ENCODE measurements at places on chromosomes 16 and 17.
A peak's percentile ranks its signal among the peaks of the same experiment; 100 is the strongest.

GRCh38 chr16:87678618-87679017, 76.3 kb downstream of the JPH3 start:
- no peak for DNase-seq

DNA sequence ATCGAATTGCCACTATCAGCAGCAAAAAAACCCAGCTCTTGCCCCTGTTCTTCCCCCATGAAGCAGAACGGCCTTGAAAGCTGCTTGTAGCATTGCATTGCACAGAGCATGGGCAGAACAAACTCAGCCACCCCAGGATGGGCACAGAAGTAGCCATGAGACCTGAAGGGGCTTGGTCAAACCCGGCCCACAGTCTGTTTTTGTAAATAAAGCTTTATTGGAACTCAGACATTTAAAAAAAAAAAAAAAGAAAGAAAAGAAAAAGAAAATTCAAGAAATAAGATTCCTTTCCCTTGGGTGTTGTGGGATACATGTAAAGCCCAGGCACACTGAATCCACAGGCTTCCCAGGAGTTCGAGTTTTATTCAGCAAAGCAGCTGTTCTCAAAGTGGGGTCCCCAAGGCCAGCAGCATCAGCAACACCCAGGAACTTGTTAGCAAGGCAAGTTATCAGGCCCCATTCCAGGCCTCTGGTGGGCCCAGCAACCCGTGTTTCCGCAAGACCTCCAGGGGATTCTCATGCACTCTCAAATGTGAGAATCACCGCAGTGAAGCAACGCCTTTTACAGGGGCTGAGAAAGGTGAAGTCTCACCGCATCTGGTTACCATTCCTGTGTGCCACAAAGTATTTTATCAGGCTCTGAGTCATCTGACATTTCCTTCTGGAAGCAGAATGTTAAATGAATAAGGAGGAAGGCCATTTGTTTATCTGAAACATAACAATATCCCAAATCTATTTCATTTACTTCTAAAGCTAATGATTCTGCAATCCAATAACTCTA, 108.2 kb downstream of the SLC39A11 start:
- DNase-seq, result peak; percentile 30

DNA sequence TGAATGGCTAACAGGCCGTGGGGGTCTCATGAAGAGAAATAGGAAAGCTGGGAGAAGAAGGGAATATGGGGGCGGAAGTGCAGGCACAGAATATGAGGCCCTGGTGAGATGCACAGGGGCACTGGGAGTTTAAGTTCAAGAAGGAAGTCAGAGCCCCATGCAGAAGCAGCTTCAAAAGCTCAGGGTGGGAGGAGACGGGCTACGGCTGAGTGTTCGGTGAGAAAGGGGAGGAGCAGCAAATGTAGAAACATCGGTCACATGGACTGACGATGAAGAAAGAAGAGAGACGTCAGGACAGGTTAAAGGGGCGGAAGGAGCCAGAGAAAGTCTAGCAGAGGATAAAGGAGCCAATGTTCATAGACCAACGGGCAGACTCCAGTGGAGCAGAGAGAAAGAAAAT, 204.5 kb upstream of the ZFHX3 start:
- no peak for DNase-seq

GRCh38 chr17:20805751-20806150, 226.2 kb downstream of the CDRT15L2 start:
- DNase-seq, result no peak

DNA sequence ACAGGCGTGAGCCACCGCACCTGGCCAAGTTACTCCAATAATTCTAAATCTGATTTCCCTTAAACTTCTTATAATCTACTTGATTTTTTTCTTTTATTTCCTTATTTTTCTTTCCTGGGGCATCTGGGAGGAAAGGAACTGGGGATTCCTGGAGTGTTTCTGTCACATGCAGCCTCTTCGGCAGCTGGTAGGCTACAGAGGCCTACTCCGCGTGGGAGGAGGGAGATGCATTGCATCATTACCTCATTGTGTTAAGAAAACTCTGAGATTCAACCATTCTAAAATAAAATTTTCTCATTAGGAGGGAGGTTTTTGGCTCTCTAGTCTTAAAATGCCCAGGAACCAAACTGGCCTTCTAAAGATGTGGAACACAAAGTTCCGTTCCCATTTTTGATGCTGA, 64.0 kb downstream of the SOX9 start:
- DNase-seq, result no peak

GRCh38 chr17:28716740-28717577, 709 bp downstream of the RAB34 start:
- DNase-seq, result no peak

DNA sequence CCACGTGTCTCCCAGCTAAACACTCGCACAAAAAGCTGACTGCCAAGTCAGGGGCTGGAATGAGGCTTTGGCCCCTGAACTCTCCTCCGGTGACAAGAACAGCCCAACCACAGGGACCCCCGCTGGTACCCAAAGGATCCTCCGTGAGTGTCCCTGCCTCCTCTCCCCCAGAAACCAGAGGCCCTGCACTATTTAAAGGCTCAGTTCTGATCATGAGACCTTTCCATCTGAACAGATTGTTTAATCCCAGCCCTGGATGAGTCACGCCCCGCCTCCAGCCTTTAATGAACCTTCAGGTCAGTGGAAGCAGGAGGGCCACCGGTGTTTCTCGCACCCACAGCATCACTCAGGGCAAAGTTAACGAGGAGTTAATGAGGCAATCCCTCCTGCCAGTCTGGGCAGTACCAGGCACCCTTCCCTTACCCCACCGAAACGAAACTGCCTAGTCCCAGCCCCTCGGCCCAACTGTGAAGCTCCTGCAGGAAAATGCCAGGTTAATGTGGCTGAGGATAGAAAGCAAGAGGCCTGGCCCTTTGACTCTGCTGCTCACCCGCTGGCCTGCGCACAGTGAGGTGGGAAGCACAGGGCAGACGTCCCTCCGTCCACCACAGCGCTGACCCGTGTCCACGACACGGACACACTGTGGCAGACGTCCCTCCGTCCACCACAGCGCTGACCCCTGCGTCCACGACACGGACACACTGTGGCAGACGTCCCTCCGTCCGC, 32.4 kb downstream of the TIMM22 start:
- no peak for DNase-seq

- DNase-seq, result no peak
Observed at GRCh38 chr17:15397620-15398019, 56.2 kb upstream of the TEKT3 start.

DNA sequence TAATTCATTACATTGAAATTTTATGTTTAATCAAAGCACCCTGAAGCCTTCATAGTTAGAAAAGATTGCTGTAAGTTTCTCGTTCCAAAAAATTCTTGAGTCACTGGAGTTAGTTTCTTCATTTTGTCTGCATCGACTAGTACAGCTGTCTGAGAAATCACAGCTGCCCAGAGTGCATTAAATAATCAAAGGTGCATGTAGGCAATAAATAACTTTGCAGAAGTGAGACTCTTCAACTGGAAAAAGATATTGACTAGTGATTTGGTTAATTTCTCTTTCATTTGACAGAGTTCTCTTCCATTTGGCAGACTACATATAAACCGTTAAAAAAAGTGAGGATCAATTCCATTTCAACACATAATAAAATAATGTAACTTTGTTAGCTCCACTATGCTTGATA, 234.0 kb downstream of the CNTNAP4 start:
- DNase-seq, result no peak

DNA sequence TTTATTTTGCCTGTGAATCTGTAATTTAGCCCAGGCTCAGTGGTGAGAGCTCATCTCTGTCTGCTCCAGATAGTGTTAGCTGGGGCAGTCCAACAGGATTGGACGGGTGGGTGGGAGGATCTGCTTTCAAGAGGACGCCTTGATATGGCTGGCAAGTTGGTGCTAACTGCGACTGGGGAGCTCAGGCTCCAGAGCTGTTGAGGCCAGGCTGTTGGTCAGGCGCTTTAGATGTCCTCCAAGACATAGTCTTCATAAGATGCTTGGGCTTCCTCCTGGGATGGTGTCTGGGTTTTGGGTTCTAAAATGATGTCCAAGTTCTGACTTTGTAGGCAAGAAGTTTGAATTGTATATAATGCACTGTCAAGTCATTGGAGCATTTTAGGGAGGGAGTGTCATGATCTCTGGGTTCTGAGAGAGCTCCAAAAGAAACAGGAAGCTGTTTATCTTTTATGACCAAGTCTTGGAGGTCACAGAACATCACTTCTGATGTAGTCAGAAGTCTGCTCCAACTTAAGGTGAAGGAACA, 12.8 kb upstream of the PCTP start:
- DNase-seq, result no peak

- DNase-seq, result no peak
Observed at GRCh38 chr17:78107976-78108725, 20.4 kb downstream of the TMC6 start.

GRCh38 chr16:5918567-5919130, 821.1 kb upstream of the EEF2KMT start:
- DNase-seq, result no peak

GRCh38 chr16:70685061-70685937, 554 bp downstream of the MTSS2 start:
- no peak for DNase-seq

DNA sequence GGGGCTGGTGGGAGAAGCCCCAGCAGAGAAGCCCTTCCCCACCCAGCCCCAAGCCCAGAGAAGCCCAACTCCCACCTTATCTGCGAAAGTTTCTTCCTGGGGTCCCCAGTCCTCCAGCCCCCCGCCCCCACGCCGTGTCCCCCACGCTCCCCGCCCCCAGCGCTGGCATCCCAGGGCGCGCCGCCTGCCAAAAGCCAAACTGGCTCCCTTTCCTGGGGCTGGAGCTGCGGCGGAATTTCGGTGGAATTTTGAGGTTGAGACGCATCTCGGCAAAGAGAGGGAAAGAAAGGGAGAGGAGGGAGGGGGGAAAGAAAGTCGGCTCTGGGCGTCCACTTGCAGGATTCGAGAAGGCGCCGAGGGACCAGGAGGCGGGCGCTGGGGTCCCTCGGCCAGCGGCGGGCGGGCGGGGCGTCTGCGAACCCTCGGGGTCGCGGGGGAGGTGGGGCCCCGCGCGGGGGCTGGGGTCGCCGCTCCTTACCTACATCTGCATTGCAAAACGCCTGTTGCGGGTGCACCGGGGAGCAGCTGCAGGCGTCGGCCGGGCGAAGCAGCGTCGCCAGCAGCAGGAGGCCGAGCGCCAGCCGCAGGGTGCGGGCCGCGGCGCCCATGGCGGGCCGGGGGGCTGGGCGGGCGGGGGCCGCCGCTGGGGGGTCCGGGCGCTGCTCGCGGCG, 571 bp downstream of the TIMP2 start:
- DNase-seq, result no peak

DNA sequence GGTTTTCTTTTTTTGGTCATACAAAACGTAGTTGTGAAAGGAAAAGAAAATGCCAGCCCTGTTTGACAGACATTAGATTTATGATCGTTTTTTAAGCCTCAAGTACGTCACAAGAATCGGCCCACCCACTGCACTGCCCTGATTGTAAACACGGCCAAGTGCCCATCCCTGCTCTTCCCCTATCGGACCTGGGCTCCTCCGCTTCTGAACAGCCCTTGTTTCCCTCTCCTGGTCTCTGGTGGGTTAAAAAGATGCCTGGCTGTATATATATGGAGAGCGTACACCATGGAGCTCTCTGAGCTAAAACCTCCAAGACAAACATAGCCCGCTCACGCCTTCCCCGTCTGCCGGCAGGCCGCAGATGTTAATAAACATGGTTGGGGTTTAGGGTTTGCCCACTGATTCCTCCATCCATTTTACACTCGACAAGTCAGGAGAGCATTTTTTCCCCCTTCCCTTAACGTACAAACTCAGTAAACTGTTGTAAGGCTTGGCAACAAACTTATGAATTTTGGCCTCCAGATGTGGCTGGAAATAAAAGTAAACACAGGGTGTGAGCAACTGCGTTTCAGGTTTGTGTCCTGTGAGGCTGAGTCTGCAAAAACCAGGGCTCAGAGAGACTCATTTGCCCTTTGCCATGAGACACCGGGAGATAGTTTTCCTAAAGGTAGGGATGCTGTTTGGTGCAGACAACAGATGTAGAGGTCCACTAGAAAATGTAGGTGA, 325.9 kb downstream of the SOX9 start:
- no peak for DNase-seq

- DNase-seq, result no peak
Observed at GRCh38 chr17:48153691-48154358, 46.3 kb downstream of the SNX11 start.

DNA sequence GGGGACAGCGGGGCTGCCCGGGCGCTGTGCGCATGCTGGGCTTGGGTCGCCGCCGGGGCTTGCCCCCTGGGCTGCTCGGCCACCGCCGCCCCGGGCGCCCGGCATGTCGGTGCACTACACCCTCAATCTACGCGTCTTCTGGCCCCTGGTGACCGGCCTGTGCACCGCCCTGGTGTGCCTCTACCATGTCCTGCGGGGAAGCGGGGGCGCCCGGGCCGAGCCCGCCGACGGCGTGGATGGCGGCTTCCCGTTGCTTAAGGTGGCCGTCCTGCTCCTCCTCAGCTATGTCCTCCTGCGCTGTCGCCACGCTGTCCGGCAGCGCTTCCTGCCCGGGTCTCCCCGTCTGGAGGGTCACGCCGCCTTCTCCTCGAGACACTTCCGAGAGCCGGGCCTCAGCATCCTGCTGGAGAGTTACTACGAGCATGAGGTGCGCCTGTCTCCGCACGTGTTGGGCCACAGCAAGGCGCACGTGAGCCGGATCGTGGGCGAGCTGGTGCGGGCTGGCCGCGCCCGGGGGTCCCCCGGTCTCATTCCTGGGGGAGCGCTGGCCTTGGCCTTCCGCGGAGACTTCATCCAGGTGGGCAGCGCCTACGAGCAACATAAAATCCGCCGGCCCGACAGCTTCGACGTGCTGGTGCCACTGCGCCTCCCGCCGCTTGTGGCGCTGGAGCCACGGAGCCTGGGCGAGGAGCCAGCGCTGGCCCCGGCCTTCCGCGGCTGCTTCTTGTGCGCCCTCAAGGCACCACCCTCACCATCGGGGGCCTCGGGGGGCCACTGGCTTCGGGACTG, 789 bp downstream of the ITPRIPL2 start:
- DNase-seq, result no peak

- no peak for DNase-seq
Observed at GRCh38 chr16:88515925-88516594, 54.1 kb upstream of the ZC3H18 start.

GRCh38 chr17:29645515-29646051, 22.9 kb upstream of the CORO6 start:
- DNase-seq, result peak; percentile 71

- DNase-seq, result no peak
Observed at GRCh38 chr17:5700745-5701144, 116.4 kb upstream of the NLRP1 start.

All from AG09319 (cell line).